ENCODE measurements at places on chromosomes 2 and 18.

- no peak for DNase-seq
Measured at GRCh38 chr18:79991494-79991893, 3.1 kb upstream of the TXNL4A start.

GRCh38 chr2:60486067-60486466, 67.4 kb downstream of the BCL11A start:
- no peak for DNase-seq

- no peak for DNase-seq
Measured at GRCh38 chr18:50622865-50623393, 63.0 kb downstream of the MAPK4 start.

DNA sequence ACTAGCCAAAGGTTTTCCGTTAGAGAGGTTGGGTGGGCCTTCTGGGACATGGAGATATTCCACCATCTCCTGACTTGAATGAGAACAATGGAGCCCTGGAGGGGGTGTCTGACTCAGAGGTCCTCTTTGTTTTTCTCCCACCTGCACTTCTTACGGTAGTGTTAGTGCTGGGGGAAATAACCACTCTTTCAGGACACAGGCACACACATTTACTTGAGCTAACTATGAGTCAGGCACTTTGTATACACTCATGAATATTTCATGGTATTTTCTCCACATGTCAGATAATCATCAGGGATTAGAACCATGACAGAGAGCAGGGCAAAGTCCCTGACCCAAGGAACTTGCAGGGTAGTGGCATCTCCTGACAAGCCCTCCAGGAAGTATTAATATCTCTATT, 439.1 kb downstream of the TSN start:
- DNase-seq = no peak

- DNase-seq = no peak
Measured at GRCh38 chr2:142694282-142694681, 183.2 kb upstream of the KYNU start.

DNA sequence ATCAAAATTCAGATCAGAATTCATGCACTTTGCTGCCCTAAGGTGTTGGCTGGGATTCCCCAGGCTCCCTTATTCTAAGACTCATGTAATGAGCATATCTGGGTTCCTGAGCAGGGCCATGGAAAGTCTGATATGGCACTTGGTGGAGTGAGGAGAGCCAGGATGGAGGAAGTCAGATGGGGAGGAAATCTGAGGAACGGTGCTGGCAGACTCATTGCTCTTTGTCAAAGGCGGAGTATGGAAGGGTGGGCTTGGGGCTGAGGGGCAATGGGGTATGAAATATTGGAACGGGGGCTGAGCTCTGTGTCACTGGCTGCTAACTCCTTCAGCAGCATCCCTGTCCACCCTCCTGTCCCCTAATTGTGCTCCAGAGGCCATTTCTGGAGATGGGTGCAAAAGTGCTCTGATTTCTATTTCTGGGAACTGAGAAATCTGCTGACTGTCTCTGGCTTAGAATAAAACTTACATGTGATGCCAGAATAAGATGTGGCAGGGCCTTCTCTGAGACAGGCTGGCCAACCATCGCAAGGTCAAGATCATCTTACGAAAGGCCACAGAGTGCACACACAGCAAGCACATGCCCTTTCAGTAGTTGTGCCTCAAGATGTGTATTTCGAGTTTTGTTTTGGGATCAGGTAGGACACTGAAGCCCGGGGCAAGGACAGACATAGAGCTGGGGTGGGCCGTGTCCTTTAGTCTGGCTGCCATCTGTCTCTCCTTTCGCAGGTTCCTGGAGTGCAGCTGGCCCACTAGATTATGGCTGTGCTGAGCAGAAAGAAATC, 480.0 kb upstream of the HS6ST1 start:
- no peak for DNase-seq

- no peak for DNase-seq
Measured at GRCh38 chr2:161427664-161428587, 11.8 kb downstream of the TBR1 start.

DNA sequence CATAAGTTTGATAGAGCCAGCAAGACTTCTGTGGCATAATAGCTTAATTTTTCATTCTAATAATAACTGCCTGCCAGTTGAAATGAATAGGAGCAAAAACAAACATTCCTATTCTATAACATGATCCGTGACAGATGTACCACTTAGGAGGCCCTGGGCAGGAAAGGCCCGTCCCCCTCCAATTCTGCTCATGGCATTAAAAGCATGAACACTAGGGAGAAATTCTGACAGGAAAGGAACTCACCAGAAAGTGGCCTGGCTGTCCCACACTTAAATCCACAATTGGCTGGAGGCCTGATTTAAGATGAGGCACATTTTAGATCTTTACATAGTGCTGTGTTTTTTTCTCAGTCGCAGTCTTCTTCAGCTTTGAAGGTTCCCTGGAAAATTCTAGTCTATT, 261.9 kb upstream of the ETAA1 start:
- DNase-seq = peak; percentile 26

DNA sequence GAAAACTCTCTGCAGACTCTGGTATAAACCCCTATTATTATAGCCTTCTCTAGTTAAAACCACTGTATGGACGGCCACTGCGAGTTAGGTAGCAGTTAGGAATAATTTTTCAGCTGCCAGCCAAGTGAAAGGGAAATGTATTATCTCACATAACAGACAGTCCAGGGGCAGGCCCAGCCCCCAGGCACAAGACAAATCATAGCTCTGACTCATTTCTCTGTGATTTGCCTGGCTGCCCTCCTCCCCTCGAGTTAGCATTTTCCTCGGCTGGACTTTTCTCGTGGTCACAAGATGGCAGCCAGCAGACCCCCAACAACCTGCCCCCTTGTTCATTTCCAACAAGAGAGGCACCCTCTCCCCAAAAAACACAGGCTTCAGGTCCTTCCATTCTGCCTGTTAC, 10.5 kb downstream of the VIT start:
- no peak for DNase-seq

- DNase-seq = peak; percentile 54
Measured at GRCh38 chr2:212284166-212284565, 254.4 kb downstream of the ERBB4 start.

DNA sequence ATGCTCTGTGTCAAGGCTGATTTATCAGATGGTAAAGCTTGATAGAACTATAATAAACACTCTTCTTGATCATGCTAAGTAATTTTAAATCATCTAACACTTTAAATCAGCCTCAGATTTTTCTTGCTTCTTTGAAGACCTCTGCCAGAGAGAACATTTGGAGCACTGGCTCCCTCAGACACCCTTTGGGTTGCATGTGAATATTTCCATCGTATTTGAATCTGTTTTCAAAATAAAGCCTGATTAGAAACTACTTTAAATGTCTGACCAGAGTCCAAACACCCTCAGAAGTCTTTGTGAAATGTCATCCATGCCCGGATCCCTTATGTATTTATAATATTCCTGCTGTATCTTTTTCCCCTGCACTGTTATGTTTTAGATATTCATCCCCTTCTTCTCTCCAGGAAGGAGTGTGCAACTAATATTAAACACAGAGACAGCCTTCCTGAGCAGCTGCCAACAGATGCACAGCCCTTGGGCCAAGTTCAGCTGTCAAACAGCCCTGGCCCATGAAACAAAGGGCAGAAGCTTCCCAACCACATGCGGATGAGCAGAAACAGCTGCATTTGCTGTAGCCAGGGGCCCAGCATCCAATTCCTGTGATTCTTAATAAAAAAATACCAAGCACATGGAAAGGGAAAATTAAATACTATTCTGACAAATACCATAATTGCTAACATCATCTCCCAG, 46.5 kb downstream of the DPP10 start:
- no peak for DNase-seq

GRCh38 chr2:204880928-204881327, 335.7 kb downstream of the PARD3B start:
- DNase-seq = no peak

GRCh38 chr2:222535477-222535876, 111.1 kb downstream of the SGPP2 start:
- DNase-seq = no peak

- no peak for DNase-seq
Measured at GRCh38 chr2:43473767-43474166, 122.1 kb downstream of the THADA start.

DNA sequence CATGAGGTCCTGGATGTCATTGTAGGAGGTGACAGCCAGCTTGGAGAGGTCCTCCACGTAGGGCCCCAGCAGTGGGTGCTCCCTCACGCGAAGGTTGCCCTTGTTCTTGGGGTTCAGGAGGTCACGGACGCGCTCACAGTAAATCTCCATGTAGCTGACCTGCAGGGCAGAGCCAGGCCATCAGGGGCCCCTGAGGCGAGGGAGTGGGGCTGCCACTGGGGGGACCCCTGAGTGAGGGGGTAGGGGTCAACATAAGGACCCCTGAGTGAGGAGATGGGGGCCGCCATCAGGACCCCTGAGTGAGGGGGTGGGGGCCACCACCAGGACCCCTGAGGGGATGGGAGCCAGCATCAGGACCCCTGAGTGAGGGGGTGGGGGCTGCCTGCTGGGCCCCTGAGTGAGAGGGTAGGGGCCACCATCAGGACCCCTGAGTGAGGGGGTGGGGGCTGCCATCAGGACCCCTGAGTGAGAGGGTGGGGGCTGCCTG, 33.6 kb downstream of the KIF1A start:
- DNase-seq = no peak

DNA sequence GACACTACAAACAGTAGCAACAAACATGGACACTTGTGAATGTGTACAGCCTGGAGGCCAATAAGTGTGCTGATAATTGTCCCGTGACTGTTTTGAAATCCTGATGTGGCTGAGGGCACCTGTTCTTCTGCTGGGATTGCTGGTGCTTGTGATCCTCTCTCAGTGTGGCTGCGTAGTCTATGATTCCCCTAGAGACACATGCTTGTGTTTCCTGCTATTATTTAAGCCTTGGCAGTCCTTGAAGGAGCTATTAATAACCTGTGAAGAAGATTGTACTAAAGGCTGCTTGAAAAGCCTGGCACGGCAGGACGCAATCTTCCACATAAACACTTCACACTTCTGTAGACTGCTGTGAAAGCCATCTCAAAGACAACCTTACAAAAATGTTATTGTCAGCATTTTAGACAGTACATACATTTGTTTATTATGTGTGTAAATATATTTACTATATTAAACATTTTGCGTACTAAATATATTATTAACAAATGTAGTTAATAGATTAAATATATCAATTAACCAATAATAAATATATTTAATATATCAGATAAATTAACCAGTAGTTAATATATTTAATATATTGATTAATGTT, 71.4 kb downstream of the GALR1 start:
- no peak for DNase-seq

DNA sequence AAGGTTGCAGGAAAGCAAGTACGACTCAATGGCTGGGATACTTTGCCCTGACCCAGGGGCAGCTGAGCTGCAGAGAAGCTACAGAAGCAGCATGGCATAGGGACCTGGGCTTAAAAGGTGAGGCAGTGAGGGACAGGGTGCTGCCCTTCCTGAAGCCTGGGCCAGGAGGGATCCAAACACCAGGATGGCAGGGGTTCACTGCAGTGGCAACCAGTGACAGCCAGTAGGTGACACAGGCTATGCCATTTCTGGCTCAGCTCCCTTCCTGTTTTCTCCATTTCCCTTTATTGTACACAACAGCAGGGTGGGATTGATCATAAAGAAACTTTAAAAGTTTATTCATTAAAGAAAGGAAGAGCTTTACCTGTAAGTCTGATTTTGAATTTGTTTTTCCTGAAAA, 48.8 kb downstream of the CABYR start:
- no peak for DNase-seq

DNA sequence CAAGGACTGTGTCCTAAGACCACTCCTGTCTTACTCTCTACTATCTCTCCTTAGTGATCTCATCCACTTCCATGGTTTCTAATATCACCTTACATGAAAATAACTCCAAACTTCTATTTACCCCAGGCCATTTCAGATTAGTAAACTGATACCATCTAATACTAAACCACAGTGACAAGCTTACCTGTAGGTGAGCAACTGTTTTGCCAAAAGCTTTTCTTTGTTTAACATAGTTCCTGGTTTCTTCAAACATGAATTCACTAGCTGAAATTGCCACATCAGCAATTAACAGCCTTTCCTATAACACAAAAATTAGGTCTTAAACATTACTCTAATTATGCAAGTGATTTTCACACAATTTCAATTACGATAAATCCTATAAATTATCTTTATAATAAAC, 22.1 kb downstream of the ACADL start:
- no peak for DNase-seq

DNA sequence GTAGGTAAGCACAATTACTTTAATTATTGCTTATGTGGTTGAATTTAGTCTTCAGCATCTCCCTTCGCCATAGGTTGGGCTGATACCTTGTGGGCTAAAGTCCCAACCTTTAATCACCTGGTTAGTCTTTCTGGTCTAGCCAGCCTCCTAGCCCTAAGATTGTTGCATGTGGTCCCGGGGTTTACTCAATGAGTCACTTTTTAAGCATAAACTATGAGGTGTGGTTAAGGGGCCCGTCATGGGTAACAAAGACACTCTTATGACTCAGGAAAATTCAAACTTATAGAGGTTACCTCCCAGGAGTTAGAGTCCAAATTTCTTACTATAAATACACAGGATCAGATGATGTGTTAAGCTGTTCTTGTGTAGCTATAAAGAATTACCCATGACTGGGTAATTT, 841.6 kb downstream of the TRIB2 start:
- DNase-seq = no peak

DNA sequence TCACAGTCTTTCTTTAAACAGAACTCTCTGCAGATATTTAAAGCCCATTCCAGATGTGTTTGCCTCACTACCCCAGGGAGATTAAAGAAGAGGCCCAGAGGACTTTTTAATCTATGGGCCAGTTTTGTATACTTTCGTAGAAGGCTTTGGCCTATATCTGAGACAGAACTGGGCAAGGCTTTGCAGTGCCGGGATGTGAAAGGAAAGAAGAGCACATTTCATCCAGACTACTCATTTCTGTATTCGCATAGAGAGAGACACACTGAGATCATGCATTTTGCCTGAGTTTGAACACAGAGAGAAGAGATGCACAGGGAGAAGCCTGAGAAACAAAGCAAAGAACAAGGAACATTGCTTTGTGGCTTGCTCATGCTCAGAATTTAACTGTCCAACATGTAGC, 54.9 kb upstream of the SLC5A7 start:
- no peak for DNase-seq

DNA sequence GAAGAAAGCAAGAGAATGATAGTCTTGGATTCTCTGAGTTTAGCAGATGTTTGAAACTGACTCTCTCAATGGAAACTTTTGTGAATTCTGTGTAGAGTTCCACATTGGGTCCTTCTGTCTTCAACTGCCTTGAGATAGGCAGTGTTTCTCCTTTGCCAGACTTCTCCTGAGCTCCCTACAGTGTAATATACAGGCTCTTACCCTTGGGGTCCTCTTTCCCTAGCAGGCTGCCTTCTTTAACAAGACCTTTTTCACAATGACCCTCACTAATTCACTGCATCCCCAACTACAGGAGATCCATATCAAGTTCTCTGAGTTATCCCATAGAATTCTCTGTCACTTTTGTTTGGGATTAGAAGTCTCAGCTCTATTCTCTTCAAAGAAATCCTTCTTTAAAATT, 513.0 kb downstream of the XIRP2 start:
- DNase-seq = no peak

GRCh38 chr18:413233-413632, 87.3 kb downstream of the COLEC12 start:
- DNase-seq = no peak
